ENCODE measurements at places on chromosomes 3 and 15.
A peak's percentile ranks its signal among the peaks of the same experiment; 100 is the strongest.

DNA sequence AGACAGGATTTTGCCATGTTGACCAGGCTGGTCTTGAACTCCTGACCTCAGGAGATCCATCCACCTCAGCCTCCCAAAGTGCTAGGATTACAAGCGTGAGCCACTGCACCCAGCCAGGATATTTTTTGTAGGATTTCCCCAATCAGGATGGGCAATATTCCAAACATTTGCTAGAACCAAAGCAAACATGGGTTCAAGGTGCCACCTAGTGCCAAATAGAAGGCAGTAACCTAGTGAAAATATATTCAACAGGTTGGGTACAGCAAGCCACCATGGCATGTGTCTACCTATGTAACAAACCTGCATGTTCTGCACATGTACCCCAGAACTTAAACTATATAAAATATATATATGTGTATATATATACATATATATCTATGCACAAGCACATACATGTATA, 185.9 kb upstream of the CADM2 start:
- peak; percentile 0 for DNase-seq

DNA sequence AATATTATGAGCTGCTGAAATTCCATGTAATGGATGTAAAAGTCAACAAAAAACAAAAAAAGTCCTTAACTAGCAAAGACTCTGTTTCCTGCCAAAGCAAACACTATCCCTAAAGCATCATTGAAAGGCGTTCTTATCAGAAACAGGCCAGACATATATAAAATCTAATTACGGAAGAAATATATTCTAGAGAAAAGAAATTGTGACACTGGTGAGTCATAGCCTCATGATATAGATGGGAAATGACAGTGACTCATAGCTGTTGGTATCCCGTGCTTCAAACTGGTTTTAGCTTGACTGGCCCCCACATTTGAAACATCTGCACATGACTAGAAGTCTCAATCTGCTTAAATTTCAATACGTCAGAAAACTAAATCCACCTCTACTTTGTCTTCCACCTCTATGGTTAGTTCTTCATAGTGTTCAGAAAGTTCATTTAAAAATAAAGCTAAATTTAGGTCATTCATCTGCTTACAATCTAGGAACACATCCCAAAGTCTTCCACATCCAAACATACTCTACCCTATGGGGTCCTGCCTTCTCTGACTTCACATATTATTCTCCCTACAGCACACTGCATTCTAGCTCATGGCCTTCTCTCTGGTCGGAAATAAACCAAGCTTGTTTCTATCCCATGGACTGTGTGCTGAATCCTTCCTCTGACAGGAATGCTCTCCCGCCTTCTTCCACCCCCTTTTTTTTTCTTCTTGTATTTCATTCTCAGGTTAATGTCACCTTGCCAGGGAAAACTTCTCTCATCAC, 456.3 kb upstream of the ARRDC4 start:
- no peak for DNase-seq

- DNase-seq, result no peak
Measured at GRCh38 chr3:159151130-159151529, 349.3 kb downstream of the MFSD1 start.

- no peak for DNase-seq
Measured at GRCh38 chr3:46489381-46489780, 8.4 kb upstream of the RTP3 start.

- DNase-seq, result no peak
Measured at GRCh38 chr3:177820683-177821316, 623.5 kb upstream of the TBL1XR1 start.

DNA sequence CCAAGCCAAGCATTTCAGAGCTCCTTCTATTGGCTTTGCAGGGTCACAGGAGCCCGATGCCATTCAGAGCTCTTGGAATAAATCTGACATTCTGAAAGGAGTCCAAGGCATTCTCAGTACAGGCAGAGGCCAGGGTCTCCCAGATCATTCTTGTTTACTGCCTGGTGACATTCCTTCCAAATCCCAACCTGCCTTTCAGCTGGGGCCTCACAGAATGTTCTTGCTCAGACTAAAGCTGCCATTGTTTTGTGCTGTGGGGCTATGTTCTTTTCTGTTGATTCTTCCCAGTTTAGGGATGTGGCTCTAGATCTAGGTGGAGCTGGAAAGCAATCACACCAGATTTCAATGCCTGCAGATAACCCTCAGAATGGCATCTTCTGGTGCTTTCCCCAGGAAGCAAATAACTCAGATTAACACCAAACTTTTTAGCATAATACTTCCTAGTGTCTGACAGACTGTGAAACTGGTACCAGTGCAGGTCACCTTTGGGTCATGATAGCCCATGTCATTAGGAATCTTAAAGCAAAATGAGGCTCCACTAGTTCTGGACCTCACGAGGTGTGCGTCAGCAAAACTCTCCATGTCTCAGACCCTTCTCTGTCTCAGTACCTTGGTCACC, 166.9 kb downstream of the CHST2 start:
- DNase-seq, result no peak

GRCh38 chr3:47512416-47513124, 942 bp downstream of the ELP6 start:
- no peak for DNase-seq

DNA sequence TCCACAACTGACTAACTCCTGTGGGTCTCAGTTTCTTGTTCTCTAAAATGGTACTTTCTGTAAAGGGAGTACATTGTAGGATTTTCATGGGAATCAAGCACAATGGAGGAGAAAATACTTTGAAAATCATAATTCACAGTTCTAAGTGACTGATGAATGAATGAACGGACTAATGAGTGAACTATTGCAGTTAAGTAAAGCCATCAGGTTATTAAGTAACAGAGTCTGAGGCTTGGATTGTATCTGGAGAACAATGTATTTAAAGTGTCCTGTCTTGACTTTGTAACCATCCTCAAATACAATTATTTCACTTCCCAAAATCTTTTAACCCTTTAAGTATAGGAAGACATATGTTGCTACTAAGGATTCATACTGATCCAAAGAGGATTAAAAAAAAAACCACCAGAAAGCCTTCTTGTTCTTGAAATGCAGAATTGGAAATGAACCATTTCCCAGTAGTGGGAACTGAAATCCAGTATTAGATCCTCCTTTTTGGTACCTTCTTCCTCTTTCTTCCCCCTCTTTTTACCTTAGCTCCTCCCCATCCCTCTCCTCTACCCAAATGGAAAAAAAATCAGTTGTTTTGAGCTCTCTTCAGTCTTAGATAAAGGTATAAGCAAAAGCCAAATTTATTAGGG, 13.2 kb upstream of the BCL6 start:
- DNase-seq, result no peak

- no peak for DNase-seq
Measured at GRCh38 chr15:35696767-35697231, 150.8 kb upstream of the DPH6 start.

GRCh38 chr15:73700041-73700842, 16.1 kb downstream of the CD276 start:
- DNase-seq, result peak; percentile 65

DNA sequence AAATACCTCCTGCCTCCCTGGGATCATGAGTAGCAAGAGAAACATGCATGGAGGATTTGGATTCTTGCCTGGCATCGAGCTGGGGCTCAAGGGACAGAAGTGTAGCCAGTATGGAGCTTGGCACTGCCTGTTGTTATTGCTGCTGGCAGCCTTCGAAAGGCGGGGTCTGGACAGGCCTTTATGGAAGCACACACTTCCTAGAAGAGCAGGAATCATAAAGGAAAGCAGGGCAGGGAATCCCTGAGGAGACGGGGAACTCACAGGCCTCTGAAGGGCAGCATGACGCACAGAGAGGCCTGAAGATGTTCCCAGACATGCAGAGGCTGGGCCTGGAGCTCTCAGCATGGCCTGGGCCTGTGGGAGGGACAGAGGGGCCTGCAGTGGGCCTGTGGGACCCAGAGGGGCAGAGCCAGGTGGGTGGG, 18.6 kb upstream of the SLC41A3 start:
- no peak for DNase-seq

DNA sequence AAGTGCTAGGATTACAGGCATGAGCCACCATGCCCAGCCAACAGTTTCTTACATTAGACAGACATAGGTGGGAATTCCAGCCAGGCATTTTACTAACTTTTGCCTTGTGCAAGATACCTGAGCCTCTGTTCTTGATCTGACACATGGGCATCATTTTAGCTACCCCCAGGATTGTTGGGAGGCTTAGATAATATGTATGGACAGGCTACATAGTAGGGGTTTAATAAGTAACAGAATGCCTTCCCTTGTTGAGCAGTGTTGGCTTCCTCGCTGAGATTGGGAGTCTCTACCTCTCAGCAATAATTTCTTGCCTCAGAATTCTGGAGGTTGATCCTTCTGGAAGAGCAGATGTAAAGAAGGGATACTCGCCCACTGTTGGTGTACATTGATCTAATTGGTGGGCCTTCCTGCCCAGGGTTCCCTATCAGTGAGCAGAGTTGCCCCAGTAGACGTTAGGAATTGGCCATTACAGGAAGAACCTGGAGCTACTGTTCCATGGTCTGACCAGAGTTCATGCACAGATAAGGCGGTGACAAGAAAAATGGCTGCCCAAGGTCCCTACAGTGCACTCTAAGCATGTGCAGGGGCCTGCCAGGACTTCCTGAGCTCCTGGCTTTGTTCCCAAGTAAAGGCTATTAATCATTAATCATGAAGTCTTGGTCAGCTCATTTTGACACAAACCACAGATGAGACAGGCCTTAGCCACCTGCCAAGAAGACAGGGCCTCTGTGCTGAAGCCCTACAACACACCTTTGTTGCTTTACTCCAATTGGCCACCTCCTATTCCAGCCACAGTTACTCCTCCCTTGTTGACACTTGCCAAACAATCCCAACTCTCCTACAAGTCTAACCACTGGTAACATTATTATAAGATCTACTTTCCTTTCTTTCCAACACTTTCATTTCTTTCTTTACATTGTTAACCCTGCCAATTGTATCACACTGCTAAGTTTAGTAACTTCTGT, 5.0 kb upstream of the IL17RE start:
- no peak for DNase-seq

- no peak for DNase-seq
Measured at GRCh38 chr3:138888560-138888959, 53.8 kb upstream of the PIK3CB start.

DNA sequence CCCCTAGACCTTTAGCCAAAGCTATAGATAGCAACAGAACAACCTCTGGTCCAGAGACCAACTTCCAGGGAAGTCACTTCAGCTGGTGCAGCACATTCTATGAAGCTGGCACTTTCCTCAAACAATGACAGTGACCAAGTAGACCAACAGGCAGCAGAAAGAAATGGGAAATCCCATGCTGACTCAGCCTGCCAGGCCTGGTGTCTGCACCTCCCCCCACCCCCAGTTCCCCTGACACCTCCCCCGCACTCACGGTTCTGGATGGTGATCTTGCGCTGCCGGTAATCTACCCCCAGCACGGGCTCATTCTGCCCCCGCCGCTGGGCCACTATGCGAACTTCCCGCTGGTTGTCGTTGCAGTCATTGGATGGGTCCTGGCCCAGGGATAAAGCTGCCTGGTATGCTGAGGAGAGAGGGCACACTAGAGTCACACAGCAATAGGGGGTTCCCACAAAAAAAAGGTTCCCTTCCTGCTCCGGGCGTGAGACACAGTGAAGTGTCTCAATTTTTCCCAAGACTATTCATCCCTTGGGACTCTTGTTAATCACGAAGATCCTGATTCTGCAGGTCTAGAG, 17.0 kb downstream of the ILDR1 start:
- no peak for DNase-seq

GRCh38 chr15:100588638-100589242, 13.2 kb downstream of the LINS1 start:
- DNase-seq, result no peak

DNA sequence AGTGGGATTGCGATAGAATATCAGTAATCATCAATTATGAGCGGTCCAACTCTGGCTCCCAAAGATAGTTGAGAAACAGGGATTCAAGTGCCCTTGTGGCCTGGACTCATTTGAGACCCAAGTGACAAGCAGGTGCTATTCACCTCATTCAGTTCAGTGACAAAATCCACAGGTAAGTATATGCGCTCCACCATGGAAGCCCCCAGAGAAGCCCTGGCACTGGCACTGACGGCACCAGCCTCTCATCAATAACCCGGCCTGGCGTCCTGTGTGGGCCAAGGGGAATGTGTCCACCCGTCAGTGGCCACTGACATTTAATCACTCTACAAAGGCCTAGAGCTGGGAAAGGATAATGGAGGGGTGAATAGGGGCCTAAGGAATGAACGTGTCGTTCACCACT, 117.2 kb downstream of the ADCY5 start:
- DNase-seq, result no peak

GRCh38 chr15:56871185-56871584, 47.3 kb upstream of the TCF12 start:
- no peak for DNase-seq

DNA sequence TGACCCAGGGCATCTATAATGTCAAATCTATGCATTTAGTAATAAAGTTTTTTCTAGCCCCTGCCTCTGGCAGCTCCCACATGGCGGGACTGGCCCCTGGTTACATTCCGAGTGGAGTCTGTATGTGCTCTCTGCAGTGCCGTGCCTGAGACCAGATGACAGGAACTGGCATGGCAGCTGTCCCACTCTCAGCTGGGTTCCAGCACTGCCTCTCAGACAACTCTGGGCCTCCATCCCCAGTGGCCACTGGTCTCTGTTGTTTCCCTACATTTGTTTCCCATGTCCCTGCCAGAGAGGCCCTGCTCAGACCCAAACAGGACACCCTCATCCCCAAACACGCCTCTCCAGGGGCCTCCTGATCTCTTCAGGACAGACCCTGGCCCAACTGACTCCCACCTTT, 109.3 kb downstream of the OCA2 start:
- no peak for DNase-seq

- DNase-seq, result no peak
Measured at GRCh38 chr15:67998599-67999133, 55.4 kb upstream of the PIAS1 start.

GRCh38 chr3:5210926-5211325, 23.4 kb downstream of the EDEM1 start:
- DNase-seq, result no peak

DNA sequence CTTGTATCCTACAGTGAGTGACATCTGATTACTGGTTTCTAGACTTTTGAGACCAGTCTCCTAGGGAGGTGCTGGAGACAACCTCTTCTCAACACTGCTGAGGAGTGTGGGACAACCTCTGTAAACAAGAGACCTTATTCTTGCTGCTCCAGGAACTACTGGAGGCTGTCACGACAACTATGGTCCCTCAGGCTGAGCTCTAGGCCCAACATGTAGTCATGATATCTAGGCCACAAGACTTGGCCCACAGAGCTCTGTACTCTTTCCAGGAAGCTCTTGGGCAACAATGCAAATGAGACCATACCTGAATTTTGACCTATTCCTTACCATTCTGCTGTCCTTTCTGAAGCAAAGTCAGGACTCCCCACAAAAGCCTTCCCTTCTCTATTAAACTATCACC, 24.3 kb upstream of the HEG1 start:
- no peak for DNase-seq

- DNase-seq, result no peak
Measured at GRCh38 chr3:196740481-196741248, 1.0 kb downstream of the PAK2 start.

- no peak for DNase-seq
Measured at GRCh38 chr15:77180757-77181156, 109.8 kb upstream of the TSPAN3 start.

All from NCI-H1092 (cell line).